ENCODE measurements at places on chromosomes 5 and 9.

- DNase-seq, result no peak
Observed at GRCh38 chr5:926417-927171, 33.9 kb downstream of the TRIP13 start.

GRCh38 chr5:86465052-86465838, 152.5 kb upstream of the COX7C start:
- no peak for DNase-seq

DNA sequence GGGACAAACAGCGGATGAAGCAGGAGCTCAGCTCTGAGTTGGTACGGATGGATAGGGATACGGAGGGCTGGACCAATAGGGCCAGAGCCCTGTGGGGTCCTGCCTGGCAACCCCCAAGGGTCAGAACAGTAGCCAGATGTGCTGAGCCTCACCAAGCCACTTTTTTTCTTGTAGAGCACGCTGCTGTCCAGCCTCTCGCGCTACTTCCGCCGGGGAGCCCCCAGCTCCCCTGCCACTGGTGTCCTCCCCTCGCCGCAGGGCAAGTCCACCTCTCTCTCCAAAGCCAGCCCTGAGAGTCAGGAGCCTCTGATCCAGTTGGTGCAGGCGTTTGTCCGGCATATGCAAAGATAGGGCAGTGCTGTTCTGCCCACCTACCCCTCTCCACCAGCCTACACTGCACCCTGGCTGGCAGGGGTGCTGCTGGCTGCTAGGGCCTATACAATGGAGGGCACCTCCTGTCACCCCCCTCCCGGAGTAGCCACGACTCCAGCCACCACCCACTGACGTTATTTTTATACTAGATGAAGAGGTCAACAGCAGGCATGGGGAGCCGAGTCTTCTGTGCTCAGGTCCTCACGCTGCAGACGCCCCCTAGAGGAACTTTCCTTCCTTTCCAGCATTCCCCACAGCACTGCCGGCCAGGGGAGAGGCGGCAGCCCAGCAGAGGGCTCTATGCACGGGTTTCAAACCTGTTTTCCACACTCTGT, 21.6 kb downstream of the SH3GLB2 start:
- no peak for DNase-seq

DNA sequence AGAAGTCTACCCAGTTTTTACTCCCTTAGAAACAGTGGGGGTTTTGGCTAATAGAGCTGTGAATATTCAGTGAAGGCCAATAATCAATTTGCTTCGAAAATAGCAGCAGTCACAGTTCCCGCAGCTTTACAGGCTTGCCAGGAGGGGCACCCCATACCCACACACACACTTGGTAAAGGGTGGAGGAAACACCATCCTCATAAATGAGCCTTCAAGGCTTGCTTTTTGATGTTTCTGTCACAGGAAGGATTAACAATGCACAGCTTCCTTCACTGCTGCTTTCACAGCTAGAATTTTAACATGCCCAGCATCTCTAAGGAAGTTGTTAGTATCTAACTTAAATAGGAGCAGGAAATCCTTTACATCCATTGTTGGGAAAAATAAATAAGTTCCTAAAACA, 1247.5 kb upstream of the C9orf72 start:
- no peak for DNase-seq

DNA sequence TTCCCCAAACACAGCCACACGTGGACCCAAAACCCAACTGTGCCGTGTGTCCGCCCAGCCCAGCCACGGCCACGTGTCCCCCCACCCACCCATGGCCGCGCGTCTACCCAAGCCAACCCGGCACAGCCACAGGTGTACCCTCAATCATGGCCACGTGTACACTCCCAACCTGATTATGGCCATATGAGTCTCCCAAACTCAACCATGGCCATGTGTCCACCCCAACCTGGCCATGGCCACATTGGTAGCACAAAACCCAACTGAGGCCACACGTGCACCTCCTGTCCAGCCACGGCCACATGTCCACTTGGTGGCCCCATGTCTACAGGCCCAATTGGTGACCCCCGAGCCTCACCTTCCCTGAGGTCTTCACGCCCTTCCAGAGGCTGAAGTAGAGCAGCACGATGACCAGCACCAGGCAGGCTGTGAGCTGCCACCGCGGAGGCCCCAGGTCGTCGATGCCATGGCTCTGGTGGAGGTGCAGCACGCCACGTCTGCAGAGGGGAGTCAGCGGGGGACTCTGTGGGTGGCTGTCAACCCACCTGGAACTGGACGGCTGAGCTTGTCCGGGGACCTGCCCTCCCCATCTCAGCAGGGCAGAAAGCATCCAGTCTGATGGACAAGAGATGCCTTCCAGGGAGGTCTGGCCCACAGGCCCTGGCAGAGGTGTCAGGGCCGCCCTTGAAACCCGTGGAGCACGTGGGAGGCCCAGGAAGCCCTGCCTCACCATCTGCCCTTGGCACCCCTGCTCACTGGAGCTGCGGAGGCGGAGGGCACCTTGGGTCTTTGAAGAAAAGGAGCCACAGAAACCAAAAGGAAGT, 23.5 kb downstream of the SLC6A3 start:
- DNase-seq, result no peak

DNA sequence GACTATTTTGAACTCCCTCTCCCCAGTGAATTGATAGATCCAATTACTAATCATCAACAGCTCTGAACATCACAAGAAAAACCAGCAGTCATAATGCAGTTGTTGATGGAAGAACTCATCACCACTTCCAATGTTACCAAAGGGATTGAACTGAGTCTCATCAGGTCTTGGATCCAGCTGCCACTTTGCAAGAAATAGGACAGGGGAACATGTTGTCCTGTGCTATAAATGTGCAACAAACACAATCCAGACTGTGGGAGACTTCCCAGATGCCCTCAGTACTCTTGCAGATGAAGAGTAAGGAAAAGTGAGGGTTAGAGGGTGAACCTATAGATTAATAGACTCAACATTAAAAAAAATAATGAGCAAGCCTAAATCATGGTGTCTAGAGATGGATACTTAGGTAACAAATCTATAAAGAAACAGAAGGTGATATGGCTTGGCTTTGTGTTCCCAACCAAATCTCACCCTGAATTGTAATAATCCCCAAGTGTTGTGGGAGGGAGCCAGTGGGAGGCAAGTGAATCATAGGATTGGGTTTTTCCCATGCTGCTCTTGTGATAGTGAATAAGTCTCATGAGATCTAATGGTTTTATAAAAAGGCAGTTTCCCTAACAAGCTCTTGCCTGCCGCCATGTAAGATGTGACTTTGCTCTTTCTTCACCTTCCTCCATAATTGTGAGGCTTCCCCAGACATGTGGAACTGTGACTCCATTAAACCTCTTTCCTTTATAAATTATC, 63.4 kb upstream of the PAPPA start:
- no peak for DNase-seq

DNA sequence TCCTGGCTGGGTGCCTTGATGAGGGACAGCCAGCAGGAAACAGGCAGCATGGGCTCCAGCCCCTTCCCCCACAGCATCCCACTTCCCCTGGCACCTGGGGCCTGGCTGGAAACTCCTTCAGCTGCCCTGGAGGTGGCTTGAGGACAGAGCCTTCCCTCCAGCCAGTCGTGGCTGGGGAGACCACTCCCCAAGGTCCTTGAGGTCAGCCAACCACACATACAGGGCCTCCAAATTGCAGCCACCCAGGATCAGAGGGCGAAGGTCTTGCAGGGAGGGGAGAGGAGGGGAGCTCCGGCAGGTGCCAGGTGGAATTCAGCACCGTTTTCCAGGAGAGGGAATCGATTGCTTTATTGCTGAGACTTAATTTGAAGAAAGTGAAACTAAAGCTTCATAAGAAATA, 280.4 kb downstream of the PBX3 start:
- DNase-seq, result no peak

DNA sequence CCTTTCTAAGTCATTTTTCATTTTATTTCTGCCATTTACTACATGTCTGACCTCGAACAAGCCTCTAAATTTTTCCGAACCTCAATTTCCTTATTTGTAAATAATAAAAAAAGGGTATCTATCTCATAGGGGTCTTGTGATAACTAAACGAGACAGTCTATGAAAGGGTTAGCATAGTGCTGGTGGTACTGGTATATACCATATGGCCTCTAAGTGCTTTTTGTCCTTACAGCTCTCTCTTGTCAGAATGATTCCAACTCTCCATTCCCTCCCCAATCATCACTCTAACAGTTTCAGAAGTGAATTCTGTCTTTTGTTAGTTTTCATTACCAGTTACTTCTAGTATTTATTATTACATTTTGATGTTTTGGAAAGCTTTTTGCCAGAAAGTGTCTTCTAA, 85.5 kb upstream of the ACTBL2 start:
- DNase-seq, result no peak

DNA sequence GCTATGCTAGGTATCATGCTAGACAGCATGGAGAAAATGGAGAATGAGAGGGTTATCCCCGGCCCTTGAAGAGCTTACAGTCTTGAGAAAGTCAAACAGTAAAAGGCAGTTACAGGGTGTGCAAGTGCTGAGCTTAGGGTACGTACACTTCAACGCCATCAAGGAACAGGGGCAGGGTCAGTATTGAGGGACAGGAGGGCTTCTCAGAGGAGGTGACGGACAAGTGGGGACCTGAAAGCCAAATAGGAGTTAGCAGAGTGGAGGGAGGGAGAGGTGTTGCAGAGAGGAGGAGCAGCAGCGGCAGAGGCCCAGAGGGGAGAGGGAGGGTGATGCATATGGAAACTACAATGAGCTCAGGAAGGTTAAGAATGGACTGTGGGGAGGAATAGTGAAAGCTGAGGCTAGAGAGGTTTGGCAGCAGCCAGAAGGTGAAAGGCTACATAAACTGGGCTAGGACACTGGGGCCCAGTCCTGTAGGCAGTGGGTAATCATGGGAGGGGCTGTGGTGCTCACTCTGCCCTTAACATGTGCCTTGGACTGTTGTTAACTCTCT, 88.0 kb downstream of the NRG2 start:
- no peak for DNase-seq

DNA sequence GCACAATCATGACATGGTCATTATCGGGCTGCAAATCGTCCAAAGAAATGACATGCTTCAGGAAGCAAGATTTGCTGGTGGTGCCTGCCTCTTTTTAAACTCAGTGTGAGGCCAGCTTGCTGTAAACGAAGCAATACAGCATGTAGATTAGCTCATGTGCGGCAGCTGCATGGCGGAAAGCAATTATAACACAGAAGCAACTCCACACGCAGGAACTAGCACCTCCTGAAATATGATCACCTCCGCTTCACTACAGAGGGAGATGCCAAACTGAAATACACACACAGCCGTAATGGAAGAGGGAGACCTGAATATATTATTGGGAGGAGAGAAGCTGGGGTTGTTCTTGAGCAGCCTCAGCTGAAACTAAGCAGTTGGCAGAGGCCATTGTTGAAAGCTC, 312.5 kb downstream of the PSAT1 start:
- no peak for DNase-seq

DNA sequence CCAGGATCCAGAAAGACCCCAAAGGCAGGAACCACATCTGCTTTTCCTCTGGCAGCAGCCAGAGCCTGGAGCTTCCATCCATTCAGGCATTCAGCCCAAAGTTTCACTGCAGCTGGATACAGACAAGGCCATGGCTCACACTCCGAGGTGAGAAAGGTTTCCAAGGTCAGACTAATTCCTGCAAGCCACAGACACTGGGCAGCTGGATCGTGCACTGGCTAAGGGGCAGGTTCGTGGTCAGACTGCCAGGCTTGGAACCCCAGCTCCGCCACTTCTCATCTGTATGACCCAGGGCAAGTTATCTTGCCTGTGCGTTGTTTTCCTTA, 36.9 kb downstream of the SPOCK1 start:
- no peak for DNase-seq

- no peak for DNase-seq
Observed at GRCh38 chr9:83231039-83231438, 168.1 kb upstream of the RASEF start.

GRCh38 chr5:100854591-100854990, 48.5 kb downstream of the ST8SIA4 start:
- no peak for DNase-seq

DNA sequence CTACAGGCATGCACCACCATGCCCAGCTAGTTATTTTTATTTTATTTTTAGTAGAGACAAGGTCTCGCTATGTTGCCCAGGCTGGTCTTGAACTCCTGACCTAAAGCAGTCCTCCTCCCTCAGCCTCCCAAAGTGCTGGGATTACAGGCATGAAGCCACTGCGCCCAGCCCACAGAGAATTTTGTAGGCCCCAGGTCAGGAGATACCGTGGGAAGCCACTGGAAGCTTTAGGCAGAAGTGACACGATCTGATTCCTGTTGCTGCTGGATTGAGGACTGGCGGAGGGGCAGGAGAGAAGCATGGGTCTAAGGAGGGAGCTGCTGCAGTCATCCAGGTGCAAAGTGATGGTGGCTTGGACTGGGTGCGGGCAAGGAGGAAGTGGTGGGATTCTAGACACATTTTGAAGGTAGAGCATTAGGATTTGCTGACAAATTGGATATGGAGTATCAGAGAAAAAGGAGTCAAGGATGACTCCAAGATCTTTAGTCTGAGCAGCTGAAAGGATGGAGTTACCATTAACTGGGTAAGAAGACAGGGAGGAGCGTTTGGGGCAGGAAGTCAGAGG, 20.7 kb downstream of the TCF7 start:
- no peak for DNase-seq

GRCh38 chr5:154653418-154653763, 101.8 kb upstream of the LARP1 start:
- no peak for DNase-seq

DNA sequence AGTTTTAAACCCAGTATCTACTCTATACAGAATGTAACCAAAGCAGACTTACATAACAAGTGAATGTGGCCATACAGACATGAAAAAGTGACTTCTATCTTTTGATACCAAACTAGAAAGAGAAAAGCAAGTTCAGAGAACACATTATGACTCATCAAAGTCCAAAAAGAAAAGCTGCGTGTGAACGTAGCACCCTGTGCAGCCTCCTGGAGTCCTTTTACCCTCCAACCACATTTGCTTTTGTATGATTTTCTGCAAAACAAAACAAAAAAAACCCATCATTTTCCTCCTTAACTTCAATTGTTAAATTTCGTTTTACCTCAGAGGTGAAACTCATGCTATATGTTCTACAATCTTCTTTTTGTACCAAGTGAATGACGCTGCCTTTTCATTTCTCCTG, 2.8 kb upstream of the SMARCA2 start:
- DNase-seq, result no peak

GRCh38 chr5:172085738-172086137, 79.3 kb upstream of the FBXW11 start:
- no peak for DNase-seq

- DNase-seq, result no peak
Observed at GRCh38 chr9:20749496-20750198, 65.6 kb downstream of the FOCAD start.

DNA sequence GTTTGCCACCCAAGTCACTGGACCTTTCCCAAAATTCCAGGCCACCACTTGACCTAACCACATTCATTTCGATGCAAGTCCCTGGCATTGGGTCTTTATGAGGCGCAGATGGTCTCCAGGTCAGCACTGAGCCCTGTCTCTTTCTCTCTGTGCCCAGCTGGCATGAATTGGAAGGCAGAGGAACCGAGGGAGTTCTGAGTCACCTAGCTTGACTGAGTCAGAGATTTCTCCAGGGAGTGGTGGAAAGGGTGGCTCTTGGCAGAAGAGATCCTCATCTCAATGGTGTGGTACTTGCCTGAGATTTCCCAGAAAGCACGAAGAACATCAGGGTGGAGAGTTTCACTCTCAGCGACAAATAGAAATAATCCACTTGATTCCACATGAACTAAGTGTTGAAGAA, 43.8 kb downstream of the WDR36 start:
- no peak for DNase-seq

- DNase-seq, result no peak
Observed at GRCh38 chr9:3457175-3457574, 68.6 kb downstream of the RFX3 start.
